Upper lobe of right lung (tissue), 1 donor: ENCODE measurements at places on chromosomes 5 and 9.

DNA sequence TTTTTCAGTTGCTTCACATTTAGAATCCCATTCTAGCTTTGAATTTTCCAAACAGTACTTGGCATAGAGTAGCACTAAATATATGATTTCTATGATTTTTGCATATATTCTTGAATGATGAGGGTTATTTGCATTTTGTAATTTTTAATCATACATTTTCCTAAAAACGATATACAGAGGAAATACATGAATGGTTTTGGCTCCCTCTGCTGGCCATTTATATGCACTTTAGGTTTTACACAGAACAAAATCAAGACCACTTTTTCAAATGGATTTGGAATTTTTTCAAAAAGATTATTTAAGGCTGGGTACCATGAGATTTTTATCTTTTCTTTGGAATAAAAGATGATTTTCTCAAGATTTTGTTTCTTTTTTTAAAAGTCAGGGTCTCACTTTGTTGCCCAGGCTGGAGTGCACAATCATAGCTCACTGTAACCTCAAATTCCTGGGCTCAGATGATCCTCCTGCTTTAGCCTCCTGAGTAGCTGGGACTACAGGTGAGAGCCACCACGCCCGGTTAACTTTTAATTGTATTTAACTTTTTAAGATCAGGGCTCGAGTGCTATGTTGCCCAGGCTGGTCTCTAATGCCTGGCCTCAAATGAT, 16.7 kb upstream of the COMMD10 start:
- no peak for DNase-seq

- DNase-seq, result no peak
These were observed 12.3 kb upstream of the DPM2 start for GRCh38 chr9:127949827-127950512.

DNA sequence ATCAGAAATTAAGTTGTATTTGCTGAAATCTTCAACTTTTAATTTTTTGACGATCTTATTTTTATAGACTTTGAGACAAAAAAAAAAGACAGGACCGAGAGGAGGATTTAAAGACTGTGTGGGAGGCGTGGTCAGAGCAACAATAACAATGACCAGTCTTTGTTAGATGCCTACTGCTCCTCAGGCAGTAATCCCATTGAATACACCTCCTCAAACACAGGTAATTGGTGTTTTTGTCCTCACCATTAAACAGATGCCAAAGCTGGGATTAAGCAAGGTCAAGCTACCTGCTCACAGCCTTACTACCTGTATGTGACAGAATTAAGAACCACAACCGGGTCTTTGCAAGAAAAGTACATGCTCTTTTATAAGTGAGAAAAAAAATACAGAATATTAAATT, 233.3 kb upstream of the GRAMD2B start:
- DNase-seq, result no peak

DNA sequence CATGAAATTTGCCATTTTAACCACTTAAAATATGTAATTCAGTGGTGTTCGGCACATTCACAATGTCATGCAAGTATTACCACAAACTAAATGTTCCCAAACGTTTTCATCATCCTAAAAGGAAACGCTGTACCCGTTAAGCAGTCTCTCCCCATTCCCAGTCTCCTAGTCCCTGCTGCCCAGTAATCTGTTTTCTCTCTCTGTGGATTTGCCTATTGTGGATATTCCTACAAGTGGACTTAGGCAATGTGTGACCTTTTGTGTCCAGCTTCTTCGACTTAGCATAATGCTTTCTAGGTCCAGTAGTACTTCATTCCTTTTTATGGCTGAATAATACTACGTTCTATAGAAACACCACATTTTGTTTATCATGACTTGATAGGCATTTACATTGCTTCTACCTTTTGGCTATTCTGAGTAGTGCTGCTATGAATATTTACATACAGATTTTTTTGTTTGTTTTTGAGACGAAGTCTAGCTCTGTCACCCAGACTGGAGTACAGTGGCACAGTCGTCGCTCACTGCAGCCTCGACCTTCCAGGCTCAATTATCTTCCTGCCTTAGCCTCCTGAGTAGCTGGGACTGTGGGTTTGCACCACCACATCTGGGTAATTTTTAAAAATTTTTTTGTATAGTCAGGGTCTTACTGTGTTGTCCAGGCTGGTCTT, 13.0 kb downstream of the DENND4C start:
- DNase-seq, result no peak

DNA sequence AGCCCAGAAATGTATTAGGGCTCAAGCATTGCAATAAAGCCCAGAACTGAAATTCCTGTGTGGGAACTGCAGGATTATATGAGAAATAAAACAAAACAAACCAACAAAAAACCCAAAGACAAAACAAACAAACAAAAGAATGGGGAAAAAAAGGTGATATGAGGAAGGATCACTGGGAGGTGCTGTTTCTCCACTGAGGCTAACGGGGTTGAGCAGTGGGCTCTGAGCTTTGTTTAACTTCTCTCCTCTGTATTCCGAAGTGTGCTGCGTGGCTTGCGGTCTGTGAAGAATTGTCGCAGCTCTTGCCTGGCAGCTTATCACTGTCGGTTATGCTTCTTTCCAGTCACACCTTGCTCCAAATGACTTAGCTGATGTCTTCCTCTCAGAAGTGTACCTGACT, 106.3 kb downstream of the TENT4A start:
- no peak for DNase-seq
